ENCODE measurements at places on chromosomes 1 and 21.

GRCh38 chr1:168728473-168729404, at the start of gene DPT:
Gene DPT (minus strand): TSS chr1:168729206. CDS start chr1:168729174, 32 bp downstream.
- no peak for DNase-seq

DNA sequence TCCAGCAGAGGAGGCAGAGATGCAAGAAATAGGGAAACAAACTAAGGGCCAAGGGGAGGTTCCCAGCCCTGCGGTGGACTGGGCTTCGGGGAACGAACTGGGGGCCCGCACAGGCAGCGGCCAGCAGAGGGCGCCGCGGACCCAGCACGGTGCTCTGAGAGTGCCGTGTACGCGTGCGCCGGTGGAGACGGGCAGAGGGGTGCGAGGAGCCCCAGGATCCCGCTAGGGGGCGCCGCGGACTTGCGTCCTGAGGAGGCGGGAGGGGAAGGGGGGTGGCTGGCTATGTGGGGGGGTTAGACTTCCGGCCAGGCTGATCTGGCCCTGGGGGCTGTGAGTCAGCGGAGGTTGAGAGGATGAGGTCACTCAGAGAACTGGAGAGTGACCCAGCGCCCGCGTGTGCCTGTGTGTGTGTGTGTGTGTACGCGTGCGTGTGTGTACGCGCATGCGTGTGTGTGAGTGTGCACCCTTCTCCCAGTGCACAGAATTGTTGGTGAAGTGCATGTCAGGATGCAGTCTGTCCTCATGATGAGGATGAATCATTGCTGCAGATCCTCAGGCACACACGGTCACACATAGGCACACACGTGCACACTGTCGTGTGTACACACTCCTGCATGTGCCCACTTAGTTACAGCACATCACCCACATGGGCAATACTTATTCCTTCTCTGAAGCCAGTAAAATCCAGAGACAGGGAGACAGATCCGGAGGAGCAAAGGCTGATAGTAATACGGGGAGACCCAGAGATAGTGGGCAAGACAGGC, 17.0 kb downstream of the NES start:
- peak; percentile 78 for DNase-seq

DNA sequence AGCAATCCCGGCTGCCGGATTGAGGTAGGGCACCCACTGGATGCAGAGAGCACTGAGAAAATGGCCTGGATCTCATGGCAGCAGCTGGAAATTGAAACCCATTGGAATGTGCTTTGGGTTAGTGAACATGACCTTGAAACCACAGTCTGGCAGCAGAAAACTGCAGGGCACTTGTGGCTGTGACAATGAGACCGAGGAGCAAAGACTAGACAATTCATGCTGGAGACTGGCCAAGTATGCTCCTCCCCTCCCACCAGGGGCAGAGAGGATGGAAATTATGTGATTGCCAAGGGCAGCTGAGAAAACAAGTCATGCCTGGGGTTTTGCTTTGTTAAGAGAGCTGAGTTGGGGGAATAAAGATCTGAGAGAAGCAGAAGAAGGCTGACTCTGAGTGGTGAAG, 60.7 kb downstream of the ZNF697 start:
- peak; percentile 47 for DNase-seq

GRCh38 chr1:46013581-46013980, 118.8 kb downstream of the PIK3R3 start:
- no peak for DNase-seq

- no peak for DNase-seq
These were observed 149.7 kb upstream of the JUN start for GRCh38 chr1:58933599-58933926.

DNA sequence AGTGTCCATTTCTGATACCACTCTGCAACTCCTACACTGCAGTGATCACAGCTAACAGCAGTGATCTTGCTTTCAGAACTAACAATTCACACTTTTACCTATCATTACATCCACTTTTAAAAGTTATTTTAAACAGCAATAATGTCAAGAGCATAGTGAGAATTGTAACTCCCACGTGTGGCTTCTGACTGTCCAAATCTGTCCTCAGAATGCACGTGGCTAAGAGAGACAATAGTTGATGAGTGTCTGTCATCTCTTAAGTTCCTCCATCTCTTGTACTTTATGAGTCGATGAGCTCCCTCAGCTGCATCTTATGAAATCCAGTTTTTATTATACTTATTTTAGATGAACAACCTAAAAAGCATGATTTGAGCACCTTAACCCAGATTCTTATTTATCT, 16.5 kb upstream of the CFHR5 start:
- no peak for DNase-seq

DNA sequence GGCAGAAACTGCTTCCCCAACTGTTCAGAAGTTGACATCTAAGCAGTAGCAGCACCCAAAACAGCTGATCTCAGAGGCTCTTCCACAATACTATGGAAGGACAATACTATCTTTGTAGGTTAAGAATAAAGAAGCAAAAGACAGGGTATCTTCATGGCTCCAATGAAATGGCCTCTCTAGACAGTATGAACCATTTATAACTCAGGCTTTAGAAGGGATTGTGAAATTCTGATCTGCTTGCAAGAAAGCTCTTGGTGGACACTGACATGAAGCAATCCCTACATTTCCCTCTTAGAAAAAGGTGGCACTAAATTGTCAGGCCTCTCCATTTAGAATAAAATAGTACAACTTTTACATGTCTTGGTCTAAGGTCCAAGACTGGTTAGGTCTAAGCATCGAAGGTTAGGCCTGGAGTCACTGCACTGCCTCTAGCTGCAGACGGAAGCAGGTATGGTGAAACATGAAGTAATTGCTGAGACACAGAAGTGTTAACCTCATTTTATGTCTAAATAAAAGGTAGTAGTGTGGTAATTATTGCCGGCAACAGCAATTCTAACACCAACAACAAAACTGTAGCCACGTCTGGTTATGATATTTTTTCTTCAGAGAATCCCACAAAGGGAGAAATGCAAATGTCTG, 50.6 kb upstream of the HP1BP3 start:
- no peak for DNase-seq

- no peak for DNase-seq
These were observed 465.7 kb downstream of the USP25 start for GRCh38 chr21:16195538-16195910.

DNA sequence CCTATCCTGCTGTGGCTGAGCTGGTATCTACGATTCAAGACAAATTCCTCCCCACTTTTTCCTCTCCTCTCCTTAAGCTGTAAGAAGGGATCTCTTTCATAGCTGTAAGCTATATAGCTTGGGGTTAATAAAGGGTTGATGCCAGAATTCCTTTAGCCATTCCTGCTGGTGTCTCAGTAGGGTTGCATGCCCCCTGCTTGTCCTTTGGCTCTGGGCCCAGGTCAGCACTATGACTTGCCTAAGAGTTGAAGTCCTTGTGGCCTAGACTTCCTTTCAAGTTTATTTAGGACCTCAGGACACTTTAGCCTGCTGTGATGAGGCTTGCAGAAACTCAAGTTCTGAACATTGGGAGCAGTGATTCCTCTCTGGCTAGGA, 270.0 kb downstream of the AMY1C start:
- no peak for DNase-seq

GRCh38 chr1:98888869-98889268, 115.8 kb downstream of the PLPPR5 start:
- DNase-seq = no peak

- no peak for DNase-seq
These were observed 5.8 kb upstream of the PTPN7 start for GRCh38 chr1:202165942-202166843.

DNA sequence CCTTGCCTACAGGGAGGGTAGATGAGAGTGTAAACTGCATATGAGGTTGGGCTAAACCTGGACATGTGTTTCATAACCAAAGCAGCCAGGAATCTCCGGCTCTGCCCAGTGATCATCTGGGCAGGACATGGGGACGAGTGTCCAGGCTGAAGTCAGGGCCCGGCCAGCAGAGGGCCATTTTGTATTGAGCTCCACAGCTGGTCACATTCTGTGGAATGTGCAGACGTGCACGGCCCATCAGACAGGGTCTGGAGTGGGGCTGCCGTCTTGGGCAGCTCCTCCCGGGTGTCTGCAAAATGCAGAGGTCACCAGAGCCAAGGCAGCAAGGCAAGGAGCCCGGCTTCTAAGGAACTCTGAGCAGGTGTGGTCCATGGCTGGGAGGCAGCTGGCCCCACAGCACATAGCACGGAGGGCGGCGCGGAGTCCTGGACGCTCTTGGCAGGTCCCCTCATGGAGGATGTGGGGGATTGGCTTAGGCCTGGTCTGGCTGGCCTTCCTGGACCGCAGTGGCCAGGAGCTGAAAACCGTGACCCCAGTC, 6.2 kb downstream of the LRRC3 start:
- no peak for DNase-seq

DNA sequence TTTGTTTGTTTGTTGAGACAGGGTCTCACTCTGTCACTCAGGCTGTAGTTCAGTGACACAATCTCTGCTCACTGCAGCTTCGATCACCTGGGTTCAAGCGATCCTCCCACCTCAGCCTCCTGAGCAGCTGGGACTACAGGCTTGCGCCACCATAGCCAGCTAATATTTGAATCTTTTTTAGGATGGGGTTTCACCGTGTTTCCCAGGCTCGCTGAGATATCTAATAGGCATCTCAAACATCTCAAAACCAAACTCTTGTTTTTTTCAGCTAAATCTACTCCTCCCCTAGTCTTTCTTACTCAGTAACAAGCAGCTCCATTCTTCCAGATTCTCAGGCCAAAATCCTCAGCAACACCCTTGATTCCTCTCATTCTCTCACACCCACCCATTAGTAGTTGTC, 22.0 kb upstream of the SRRM1 start:
- no peak for DNase-seq

DNA sequence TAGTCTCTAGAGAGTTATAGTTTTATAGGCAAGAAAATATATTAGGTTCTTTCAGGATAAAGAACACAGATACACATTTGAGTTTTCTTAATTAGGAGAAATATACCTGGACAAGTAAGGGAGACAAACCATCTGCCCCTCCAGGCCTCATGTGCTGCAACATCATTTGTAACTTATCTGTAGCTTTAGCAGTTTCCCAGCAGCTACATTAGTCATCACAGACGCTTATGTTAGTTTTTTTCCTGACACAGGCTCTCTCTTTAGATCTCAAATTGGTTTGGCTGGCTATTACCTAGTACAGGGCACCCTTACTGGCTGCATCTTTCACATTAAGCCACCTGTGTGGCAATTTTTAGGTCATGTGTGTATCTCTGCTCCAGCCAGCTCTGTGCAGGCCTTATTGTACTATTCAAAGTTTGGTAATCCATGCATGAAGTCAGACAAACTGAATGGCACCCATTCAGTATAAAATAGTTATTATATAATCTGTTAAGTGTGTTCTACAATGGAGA, 25.9 kb downstream of the GNPAT start:
- DNase-seq = no peak

DNA sequence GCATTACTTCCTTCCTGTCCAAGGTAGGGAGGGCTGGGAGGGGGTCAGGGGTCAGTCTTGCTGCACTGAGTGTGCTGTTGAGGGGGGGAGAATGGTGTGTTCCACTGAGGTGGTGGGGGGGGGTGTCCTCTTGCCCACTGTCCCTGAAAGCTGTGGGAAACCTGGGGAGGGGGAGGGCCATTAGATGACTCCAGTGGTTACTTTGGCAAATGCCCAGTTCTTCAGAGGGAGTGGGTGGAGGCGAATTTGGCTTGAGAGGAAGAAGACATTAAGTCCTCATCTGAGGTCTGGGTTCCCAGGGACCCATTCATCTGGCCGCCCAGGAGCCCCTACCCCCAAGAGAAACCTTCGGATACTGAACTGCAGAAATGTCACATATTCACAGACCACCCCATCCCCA, 36.2 kb downstream of the MEF2D start:
- DNase-seq = no peak

DNA sequence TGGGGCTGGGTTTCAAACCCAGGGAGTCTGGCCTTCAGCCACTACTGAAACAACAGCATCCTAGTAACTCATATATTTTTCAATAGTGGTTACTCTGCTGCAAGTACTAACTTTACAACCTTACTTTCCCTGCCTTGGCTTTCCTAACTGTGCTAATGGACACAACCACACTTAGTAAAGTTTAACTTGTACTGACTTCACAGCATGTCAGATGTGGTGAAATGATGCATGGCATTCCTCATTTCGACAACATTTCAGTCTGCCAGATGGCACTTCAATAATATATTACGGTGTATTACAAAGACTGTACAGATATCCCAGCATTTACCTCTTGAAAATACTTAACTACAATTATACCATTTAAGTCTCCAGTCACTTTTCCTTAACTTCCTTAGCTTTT, 27.8 kb downstream of the LRRC7 start:
- DNase-seq = no peak

DNA sequence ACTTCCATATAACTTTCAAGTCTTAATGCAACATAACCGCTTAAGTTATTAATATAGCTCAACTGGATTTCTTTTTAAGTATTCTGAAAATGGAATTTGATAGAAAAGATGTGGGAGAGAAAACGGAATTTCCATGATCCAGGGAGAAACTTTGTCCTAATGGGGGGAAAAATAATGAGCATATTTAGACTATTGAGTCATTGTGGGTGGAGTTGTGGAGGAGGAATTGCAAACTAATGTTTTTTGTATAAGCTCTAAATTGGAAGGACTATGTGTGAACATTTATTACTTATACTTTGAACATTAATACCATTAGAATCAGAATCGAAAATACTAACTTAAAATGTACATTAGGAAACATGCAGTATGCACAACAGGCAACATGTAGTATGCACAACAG, 159.9 kb upstream of the NEGR1 start:
- DNase-seq = no peak

GRCh38 chr1:243251539-243251938, 3.5 kb downstream of the CEP170 start:
- DNase-seq = no peak

DNA sequence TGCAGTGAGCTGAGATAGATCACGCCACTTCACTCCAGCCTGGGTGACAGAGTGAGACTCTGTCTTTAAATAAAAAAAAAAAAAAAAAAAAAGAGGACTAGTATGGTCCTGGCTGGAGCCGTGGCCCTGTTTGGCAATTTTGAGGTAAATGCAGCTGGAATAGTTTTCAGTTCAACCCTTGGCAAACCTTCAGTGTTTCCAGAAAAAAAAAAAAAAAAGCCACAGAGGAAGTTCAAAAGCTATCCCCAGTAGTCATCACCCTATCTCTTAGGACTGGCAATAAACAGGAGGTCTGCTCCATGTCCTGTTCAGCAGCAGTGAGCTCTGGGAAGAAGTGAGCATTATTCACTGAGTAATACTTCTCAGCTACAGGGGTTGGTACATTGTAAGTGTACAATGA, 56.8 kb upstream of the ERRFI1 start:
- no peak for DNase-seq

DNA sequence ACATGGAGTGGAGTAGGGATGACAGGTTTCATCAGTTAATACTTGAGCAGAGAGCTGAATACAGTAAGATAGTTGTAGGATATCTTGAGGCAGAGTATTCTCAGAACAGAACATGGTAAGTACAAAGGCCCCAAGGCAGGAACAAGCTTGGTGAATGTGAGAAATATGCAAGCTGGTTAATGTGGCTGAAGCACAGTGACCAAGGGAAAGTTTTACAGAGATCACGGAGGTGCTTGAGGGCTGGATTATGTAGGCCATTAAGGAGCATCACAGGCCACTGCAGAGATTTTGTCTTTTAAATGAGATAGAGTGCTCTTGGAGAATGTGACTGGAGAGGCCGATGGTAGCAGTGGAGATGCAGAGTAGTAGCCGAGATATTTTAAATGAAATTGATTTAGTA, 54.0 kb upstream of the BOLA1 start:
- DNase-seq = no peak

GRCh38 chr1:162950187-162950586, 89.2 kb upstream of the CCDC190 start:
- DNase-seq = no peak

- peak; percentile 97 for DNase-seq
These were observed 13.2 kb downstream of the S100A7A start for GRCh38 chr1:153429266-153430165.

GRCh38 chr1:230768903-230769570, 21.8 kb downstream of the CAPN9 start:
- no peak for DNase-seq

- DNase-seq = no peak
These were observed 2.5 kb downstream of the COA7 start for GRCh38 chr1:52695627-52696026.
